Activated CD8-positive, alpha-beta memory T cell treated with anti-CD3 and anti-CD28 coated beads, Interleukin-2, amount 50 U/mL, for 48 hours (primary cell): ENCODE measurements at places on chromosomes 7 and 10.

- no peak for DNase-seq
Measured at GRCh38 chr10:32744321-32744720, 213.7 kb downstream of the ITGB1 start.

DNA sequence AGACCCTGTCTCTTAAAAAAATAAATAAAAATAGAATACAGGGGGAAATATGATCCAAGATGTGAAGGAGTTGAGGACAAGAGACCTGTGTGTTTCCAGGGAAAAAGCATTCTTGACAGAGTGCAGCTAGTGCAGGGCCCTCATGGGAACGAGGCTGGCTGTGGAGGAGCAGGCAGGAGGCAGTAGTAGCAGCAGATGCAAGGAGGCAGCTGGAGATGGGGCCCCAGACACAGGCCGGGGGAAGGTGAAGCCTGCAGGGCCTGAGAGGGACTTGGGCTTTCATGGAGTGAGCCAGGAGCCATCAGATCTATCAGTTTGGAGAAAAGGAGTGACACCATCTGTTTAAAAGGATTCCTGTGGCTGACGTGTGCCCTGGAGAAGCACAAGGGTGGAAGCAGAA is 71.4 kb upstream of the ZNF438 start:
- no peak for DNase-seq

- no peak for DNase-seq
Measured at GRCh38 chr7:77184990-77185389, 14.6 kb downstream of the FGL2 start.

DNA sequence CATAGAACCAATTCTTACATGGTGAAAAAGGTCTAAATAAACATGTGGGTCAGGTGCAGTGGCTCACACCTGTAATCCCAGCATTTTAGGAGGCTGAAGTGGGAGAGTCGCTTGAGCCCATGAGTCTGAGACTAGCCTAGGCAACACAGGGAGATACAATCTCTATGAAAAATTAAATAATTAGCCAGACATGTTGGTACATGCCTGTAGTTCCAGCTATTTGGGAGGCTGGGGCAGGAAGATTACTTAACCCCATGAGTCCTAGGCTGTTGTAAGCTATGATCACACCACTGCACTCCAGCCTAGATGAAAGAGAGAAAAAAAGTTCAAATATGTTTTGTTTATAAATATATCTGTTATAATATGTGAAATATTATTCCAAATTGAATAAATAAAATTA is 643.6 kb downstream of the IPMK start:
- DNase-seq, result no peak

- no peak for DNase-seq
Measured at GRCh38 chr10:104582966-104583365, 58.1 kb upstream of the SORCS3 start.

GRCh38 chr7:22732556-22733126 is 5.6 kb downstream of the IL6 start:
- DNase-seq, result no peak

- DNase-seq, result no peak
Measured at GRCh38 chr10:35421553-35422178, 85.4 kb downstream of the CCNY start.

DNA sequence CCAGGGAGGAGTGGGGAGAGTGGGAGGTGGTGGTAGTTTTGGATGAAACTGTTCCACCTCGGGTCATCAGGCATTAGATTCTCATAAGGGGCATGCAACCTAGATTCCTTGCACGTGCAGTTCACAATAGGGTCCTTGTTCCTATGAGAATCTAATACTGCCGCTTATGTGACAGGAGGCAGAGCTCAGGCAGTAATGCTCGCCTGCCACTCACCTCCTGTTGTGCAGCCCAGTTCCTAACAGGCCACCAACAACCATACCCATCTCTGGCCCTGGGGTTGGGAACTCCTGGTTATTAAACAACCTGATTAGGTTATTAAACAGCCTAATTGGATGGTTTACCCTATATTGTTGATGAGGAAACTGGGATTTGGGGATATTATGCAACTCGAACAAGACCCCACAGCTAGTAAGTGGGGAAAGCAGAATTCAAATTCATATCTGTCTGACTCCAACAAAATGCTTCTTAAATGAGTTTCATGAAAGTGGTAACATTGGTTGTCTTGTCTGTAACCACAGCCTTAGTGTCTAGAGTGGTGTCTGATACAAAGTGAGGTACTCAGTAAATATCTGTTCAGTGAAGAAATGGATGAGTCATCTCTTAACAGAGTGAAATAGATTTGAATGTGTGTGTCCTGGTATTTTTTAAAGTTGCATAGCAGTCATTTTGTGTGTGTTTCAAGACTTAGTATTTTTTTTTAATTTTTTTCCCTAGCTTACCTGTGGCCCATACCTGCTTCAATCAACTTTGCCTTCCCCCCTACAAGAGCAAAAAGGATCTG is 101.6 kb downstream of the HECTD2 start:
- no peak for DNase-seq

DNA sequence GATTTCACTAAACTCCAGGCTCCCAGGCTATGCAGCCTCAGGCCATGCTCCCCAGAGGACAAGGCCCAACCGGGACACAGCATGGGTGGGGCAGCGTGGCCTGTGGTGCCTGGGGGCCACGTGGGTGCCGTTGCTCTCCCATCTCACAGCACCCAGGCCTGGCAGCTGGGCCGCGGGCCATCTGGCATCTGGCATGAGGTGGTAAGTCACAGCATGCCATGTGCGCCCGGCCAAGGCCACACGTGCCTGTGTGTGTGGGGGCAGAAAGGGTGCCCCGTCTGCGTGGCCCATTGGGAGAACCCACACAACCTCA is 204.1 kb downstream of the EBF3 start:
- DNase-seq, result no peak
